B cell (primary cell): ENCODE measurements at places on chromosomes 5 and 9. TPM values are rescaled to one million over a fixed set of nuclear protein-coding genes. Genes with fewer than 3 reads are reported as not detected.

The IL13 gene
- 0.42 TPM in 1 of 2 replicates, not detected in the other for total RNA-seq

The MTAP gene
- total RNA-seq = 28.8 and 38.4 TPM in 2 replicates

The PLPP6 gene
- total RNA-seq = 12.8 and 14.3 TPM in 2 replicates

The NDOR1 gene
- 37.3 and 40.9 TPM in 2 replicates for total RNA-seq

The SARDH gene
- total RNA-seq = 0.07 and 0.32 TPM in 2 replicates

The TRAF1 gene
- total RNA-seq = 12.2 and 13.1 TPM in 2 replicates

The FCN1 gene
- 2.1 and 2.2 TPM in 2 replicates for total RNA-seq

The FOXD4 gene
- total RNA-seq = 0.89 and 1.4 TPM in 2 replicates

The CDKN2B-AS1 gene
- 2.5 and 3.2 TPM in 2 replicates for total RNA-seq

The NEK6 gene
- 63.1 and 66.3 TPM in 2 replicates for total RNA-seq

The ADGRV1 gene
- total RNA-seq = 0.10 TPM in 1 of 2 replicates, not detected in the other

The UAP1L1 gene
- total RNA-seq = 47.6 and 55.8 TPM in 2 replicates

The SUSD3 gene
- total RNA-seq = 38.3 and 41.0 TPM in 2 replicates

The PRLR gene
- 0.39 and 0.51 TPM in 2 replicates for total RNA-seq

GRCh38 chr9:137851516-137852267, 25.9 kb upstream of the CACNA1B start:
- H3K4me1 ChIP-seq = no peaks in the 10 kb centered on the region
- H3K27ac ChIP-seq = no peak overlapping the region
- no peak for DNase-seq
- no peaks in the 10 kb centered on the region for H3K36me3 ChIP-seq

DNA sequence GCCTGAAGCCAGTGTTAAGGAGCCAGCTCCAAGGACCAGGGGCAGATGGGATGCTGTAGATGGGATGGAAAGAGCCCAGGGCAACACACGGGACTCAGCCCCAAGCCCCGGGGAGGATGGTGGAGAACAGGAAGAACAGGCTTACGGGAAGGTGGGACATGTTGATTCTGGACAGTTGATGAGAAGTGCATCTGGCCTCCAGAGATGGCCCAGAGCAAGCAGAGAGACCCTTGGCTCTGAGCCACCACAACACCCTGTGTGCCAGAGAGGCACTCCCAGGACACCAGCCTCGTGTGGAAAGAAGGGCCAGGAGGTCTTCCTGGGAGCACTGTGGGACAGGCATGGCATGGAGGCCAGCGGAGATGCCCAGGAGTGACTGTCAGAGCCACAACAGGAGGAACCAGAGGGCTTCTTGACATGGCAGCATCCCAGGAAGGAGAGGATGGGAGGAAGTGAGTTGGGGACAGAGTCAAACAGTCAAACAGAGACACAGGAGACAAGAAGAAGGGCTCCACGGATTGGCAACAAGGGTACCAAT, 156.3 kb upstream of the MVB12B start:
- no peak for DNase-seq
- H3K27me3 ChIP-seq = peaks cover 4% of the 10 kb centered on the region
- H3K27ac ChIP-seq = no peak overlapping the region
- no peak overlapping the region for H3K4me3 ChIP-seq
- no peaks in the 10 kb centered on the region for H3K36me3 ChIP-seq

DNA sequence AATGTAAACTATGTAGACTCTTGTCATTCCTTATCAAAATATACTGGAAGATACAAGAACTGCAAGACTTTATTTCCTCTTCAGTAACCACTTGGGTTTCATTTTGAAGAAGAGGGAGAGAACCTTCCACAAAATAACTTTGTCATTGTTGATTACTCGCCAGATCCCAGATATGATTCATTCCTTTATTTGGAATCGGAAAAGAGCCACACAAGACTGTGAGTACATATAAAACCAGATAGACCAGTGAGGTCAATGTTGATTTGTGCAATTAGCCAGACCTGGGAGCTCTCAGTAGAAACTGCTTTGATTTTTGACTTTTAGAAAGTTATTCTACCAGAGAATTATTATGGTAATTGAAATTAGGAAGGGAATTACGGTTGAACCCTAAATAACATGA, 146.1 kb downstream of the TMEM167A start:
- no peaks in the 10 kb centered on the region for H3K4me1 ChIP-seq
- no peak overlapping the region for H3K4me3 ChIP-seq
- H3K36me3 ChIP-seq = no peaks in the 10 kb centered on the region
- DNase-seq = no peak

DNA sequence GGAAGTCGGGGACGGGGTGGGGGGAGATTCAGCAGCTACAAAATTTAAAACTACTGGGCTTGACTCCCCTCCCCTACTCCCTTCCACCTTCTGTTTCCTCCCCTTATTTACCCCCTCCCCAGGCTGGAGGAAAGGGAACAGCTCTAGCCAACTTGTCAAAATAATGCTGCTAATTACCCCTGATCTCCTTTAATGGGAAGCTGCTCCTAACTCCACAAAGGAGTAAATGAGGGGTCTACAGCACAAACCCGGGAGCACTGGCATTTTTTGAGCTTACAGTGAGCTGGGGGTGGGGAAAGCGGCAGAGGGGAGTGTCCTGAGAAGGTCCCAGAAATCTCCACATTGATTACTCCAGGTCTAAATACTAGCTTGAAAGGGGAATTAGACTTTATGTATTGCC, 3.1 kb downstream of the PTCH1 start:
- peaks cover 42% of the 10 kb centered on the region for H3K4me1 ChIP-seq
- no peaks in the 10 kb centered on the region for H3K27me3 ChIP-seq
- no peaks in the 10 kb centered on the region for H3K36me3 ChIP-seq
- H3K27ac ChIP-seq = no peak overlapping the region

DNA sequence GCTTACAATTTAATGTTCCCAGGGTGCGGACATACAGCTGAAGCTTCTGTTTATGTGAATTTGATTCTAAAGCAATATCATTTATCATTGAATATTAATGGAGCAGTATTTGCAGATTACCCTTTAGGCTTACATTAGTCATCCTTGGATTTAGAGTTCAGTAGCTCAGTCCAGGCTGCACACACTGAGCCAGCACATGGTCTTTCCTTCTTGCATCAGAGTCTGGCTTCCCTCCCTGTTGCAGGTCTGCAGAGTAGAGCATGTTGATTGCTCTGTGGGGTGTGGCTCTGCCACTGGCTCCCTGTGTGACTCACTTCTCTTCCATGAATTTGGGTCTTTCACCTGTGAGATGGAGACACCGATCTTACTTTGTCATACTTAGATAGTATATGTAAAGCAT, 36.8 kb downstream of the NSG2 start:
- DNase-seq = no peak
- no peak overlapping the region for H3K4me3 ChIP-seq
- no peaks in the 10 kb centered on the region for H3K27me3 ChIP-seq
- no peak overlapping the region for H3K27ac ChIP-seq

GRCh38 chr5:104977529-104977928, 1414.9 kb upstream of the NUDT12 start:
- no peaks in the 10 kb centered on the region for H3K4me1 ChIP-seq
- H3K27me3 ChIP-seq = no peaks in the 10 kb centered on the region
- DNase-seq = no peak
- no peak overlapping the region for H3K27ac ChIP-seq
- no peaks in the 10 kb centered on the region for H3K36me3 ChIP-seq
- no peak overlapping the region for H3K4me3 ChIP-seq

- no peaks in the 10 kb centered on the region for H3K36me3 ChIP-seq
- no peaks in the 10 kb centered on the region for H3K4me1 ChIP-seq
- H3K27ac ChIP-seq = no peak overlapping the region
- H3K4me3 ChIP-seq = no peak overlapping the region
- no peaks in the 10 kb centered on the region for H3K27me3 ChIP-seq
Observed at GRCh38 chr9:10649076-10649475, 36.3 kb upstream of the PTPRD start.

DNA sequence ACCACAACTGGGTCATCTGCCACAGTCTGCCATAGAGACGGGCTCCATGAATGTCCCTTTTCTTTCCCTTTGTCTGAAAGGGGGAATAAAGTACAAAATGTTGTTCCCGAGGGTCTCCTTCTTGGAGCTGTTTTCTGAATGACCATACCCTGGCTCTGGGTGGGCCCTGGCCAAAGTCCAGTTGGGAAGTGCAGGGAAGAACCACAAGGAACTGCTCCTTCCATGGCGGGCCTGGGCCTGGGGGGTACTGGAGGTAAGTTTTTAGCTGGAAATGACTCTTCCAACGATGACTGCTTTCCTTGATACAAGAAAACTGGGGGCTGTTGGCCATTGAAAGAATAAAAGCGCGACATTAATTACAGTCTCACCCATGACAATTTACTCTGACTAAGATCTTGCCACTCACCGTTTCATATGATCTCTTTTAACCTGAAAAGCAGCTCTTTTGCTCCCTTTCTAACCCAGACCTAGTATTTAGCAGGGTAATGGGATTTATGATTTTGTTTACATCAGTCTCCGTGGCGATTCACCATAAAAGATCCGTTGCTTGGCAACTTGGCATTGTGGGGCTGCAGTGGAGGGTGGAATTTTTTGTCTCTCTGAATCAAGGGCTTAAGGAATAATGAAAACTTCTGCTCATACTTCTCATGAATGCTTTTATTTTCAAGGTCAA, 89.2 kb upstream of the PTCH1 start:
- no peaks in the 10 kb centered on the region for H3K4me1 ChIP-seq
- H3K27ac ChIP-seq = no peak overlapping the region
- H3K27me3 ChIP-seq = no peaks in the 10 kb centered on the region
- DNase-seq = no peak
- no peaks in the 10 kb centered on the region for H3K36me3 ChIP-seq
- H3K4me3 ChIP-seq = no peak overlapping the region

DNA sequence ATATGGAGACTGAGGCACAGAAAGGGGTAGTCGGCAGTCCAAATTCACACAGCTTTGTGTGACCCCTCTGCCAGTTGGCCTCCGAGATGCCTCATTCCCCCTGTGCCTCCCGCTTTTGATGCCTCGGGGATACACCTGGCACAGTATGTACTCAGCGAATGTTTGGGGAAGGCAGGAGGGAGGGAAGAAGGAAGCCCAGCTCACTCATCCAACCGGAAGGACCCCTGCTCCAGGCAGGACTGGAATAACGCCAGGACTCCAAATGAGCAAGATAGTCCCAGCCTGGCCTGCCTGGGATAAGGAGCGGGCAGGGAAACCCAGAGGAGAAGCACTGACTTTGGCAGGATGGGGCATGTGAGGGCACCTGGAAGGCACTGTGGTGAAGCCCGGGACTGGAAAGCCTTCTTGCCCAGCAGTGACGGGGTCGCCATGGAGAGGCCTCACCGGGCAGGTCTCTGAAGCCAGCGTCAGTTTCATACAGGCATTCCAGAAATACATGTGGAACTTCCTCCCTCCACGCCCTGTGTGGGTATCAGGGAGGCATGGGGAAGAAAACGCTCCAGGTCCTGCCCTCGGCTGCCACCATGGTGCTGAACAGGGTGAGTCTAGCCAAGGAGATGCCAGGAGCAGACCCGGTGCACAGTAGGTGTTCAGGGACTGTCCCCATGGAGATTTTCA, 20.3 kb downstream of the LMX1B start:
- H3K27ac ChIP-seq = no peak overlapping the region
- H3K4me3 ChIP-seq = no peak overlapping the region
- no peak for DNase-seq
- no peaks in the 10 kb centered on the region for H3K36me3 ChIP-seq
- H3K27me3 ChIP-seq = peaks cover 80% of the 10 kb centered on the region
- H3K4me1 ChIP-seq = peaks cover 8% of the 10 kb centered on the region

- H3K36me3 ChIP-seq = no peaks in the 10 kb centered on the region
- H3K27me3 ChIP-seq = peaks cover 2% of the 10 kb centered on the region
- no peak for DNase-seq
- H3K27ac ChIP-seq = no peak overlapping the region
Observed at GRCh38 chr9:107471552-107471951, 18.0 kb downstream of the KLF4 start.

GRCh38 chr9:92767066-92768054, 2.7 kb upstream of the BICD2 start:
- no peaks in the 10 kb centered on the region for H3K27me3 ChIP-seq
- no peak for DNase-seq
- H3K4me1 ChIP-seq = peaks cover 44% of the 10 kb centered on the region

- H3K27me3 ChIP-seq = no peaks in the 10 kb centered on the region
- no peak for DNase-seq
- no peaks in the 10 kb centered on the region for H3K36me3 ChIP-seq
- no peak overlapping the region for H3K27ac ChIP-seq
- H3K4me3 ChIP-seq = no peak overlapping the region
Observed at GRCh38 chr5:54693936-54694657, 176.5 kb downstream of the SNX18 start.

DNA sequence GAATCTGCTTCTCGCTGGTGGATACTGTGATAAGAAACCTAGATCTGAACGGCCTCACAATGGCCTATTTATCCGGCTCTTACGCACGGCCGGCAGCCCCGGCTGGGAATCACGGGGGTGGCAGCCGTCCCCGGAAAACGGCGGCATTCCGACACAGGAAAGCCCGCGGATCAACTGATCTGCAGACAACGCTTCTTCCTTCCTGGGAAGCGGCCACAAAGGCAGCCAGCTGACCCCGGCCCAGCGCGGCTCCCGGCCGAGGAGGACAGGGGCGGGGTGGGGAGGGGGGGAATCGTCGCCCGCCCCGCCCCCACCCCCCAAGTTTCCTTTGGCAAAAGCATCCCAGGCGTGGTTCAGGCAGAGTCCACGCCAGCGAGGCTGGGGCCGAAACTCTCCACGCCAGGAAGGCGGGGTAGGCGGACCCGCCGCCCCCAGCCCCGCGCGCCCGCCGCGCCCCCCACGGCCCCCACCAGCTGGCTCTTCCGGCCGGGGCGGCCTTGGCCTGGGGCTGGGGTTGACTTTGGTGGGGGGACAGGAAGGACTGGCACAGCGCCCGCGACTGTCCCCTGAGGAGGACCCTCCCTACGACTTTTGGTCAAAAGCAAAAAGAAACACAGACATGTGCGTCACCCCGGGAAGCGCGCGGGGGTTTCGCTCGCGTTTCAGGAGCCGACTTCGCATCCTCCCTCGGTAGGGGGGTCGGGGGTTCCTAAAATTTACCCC, 247.7 kb upstream of the ANKRD55 start:
- H3K36me3 ChIP-seq = no peaks in the 10 kb centered on the region
- peak; percentile 60 for DNase-seq
- H3K4me3 ChIP-seq = peak overlapping the region; percentile 56
- peak overlapping the region; percentile 96 for H3K27ac ChIP-seq

- H3K36me3 ChIP-seq = no peaks in the 10 kb centered on the region
- no peaks in the 10 kb centered on the region for H3K27me3 ChIP-seq
- no peak overlapping the region for H3K4me3 ChIP-seq
- no peak for DNase-seq
Observed at GRCh38 chr5:150511578-150512367, 3.8 kb downstream of the NDST1 start.

- H3K4me3 ChIP-seq = peak overlapping the region; percentile 60
- peaks cover 26% of the 10 kb centered on the region for H3K36me3 ChIP-seq
- peak; percentile 80 for DNase-seq
- peak overlapping the region; percentile 87 for H3K27ac ChIP-seq
- no peaks in the 10 kb centered on the region for H3K27me3 ChIP-seq
- H3K4me1 ChIP-seq = peaks cover 26% of the 10 kb centered on the region
Observed at GRCh38 chr5:6659941-6660684, 26.9 kb downstream of the SRD5A1 start.

GRCh38 chr5:163473635-163474243, 13.3 kb downstream of the HMMR start:
- H3K4me3 ChIP-seq = no peak overlapping the region
- no peaks in the 10 kb centered on the region for H3K36me3 ChIP-seq
- H3K27me3 ChIP-seq = no peaks in the 10 kb centered on the region
- peak; percentile 47 for DNase-seq
